ENCODE measurements at places on chromosomes 2 and 18.
A peak's percentile ranks its signal among the peaks of the same experiment; 100 is the strongest.

- no peak for DNase-seq
Measured at GRCh38 chr18:70907673-70908072, 618.8 kb downstream of the SOCS6 start.

- no peak for DNase-seq
Measured at GRCh38 chr18:26435415-26436095, 112.8 kb downstream of the KCTD1 start.

DNA sequence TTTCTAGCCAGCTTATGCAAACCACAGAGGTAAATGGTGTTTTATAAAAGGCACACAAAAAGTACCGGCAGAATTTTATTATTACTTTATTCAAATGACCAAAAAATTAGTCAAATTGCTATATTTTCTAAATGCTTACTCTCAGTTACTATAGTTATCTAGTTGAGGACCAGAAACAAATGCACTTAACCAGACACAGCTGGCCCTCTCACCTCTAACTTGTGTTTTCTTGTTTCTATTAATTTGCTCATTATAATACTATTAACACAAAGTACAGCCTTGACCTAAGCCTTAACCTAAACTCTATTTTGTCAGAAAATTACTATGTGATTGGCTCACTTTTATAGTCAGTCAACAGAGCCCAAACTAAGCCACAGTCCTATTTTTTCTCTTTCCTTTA, 26.2 kb downstream of the OLA1 start:
- DNase-seq, result no peak

GRCh38 chr2:106096299-106097037, 97.6 kb downstream of the UXS1 start:
- DNase-seq, result no peak

DNA sequence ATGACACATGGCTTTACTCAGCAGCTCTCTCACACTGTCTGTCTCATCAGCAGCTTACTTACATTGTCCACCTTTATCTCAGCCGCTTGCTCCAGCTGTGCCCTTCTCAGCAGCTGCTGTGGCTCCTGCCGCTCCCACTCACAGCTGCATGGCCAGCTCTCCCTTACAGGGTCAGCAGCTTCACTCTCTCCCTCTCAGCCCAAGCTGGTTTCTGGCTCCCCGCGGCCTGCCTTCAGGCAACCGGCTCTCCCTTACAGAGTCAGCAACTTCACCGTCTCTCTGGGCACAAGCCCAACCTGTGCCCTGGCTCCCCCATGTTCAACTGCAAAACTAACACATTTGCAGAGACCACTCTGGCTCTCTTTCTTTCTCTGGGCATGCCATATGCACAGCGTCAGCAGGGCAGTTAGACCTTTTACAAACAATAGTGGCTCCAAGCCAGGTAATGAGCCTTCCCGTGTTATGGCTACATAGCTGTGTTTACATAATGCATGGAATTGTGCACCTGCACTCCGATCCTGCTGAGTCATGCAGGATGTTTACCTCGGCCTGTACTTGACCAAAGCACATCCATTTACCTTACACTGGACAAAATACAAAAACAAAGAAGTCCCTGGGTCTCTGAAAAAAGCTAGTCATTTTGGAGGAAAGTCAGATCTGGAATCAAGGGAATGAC, 167.3 kb downstream of the DOK6 start:
- no peak for DNase-seq

DNA sequence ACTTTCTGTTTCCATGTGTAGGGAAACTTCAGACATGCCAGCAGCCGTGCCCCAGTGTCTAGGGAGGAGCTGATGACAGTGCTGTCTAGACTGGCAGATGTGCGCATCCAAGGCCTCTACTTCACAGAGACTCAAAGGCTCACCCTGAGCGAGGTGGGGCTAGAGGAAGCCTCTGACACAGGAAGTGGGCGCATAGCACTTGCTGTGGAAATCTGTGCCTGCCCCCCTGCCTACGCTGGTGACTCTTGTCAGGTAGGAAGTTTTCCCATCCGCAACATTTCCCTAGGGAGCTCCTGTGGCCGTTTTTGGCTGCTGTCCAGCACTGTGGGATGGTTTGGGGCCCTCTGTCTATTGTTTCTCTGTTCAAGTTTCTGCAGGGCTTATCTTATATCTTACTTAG, 143.1 kb upstream of the TTC39C start:
- peak; percentile 54 for DNase-seq

- DNase-seq, result no peak
Measured at GRCh38 chr2:225512876-225513540, 113.5 kb downstream of the NYAP2 start.

DNA sequence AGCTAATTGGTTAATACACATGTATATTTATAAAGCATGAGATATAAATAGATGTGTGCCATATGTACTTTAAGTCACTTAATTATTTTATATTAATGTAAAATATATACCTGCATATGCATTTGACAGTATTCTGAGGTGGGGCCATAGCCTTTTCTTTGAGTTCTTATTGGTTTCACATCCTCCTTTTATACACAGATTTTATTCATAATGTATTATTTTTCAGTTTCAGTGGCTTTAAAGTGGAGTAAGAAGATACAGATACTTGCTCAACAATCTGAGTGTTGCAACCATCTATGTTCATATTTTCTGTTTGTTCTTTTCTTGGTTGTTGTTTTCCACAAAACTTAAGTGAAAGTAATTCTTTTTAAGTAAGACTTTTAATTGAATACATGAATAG, 436.5 kb downstream of the RND3 start:
- DNase-seq, result no peak

GRCh38 chr2:181066333-181066732, 85.9 kb downstream of the UBE2E3 start:
- no peak for DNase-seq

DNA sequence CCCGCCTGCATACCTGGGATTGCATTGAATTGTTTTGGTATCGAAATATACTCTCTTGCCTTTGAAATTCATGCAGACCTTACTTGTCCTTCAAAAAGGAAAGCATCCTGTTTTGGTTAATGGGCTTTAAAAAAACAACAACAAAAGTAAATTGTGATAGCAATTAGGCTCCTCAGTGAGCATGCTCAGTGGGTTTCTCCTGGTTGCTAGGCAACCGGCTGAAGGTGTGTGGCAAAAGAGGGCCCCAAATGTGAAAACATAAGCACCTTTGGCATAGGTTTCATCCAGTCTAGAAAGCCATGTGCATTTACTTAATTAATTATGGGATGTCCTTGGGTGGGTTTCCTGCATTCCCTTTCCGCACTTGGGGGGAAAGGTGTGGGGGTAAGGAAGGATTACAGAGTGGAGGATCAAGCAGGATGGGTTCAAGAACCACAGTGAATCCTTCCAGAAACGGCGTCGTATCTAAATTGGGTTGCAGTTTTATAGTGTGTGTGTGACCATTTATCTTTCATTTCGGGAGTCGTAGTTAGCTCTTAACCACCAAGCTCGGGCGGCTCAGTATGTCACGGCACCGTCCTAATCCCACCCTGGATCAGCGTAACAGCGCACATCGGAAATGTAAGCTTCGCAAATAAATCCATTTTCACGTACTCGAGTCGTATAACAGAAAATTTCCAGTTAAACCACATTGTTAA, 274.9 kb upstream of the TCF4 start:
- no peak for DNase-seq

GRCh38 chr2:51723691-51724090, 691.8 kb upstream of the NRXN1 start:
- DNase-seq, result no peak

GRCh38 chr2:239103125-239104098, 255.5 kb downstream of the TWIST2 start:
- DNase-seq, result no peak

GRCh38 chr2:174072069-174072468, 106.9 kb upstream of the SP3 start:
- no peak for DNase-seq

DNA sequence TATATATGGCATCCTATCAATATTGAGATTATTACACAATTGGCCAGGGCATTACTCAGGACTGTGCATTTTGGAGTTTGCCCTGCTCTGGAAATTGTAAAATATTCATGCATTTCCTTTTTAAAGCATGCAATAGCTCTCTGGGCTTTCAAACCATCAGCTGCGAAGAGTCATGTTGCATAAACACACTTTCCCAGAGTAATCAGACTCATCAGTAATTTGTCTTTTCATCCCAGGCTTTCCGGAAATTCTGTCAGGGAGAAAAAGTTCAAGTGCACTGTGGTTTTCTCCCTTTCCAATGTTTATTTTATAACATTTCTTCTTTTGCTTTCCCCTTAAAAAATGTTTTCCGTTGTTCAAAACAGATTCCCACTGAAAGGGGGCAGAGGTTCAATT, 38.9 kb upstream of the FHL2 start:
- DNase-seq, result no peak

DNA sequence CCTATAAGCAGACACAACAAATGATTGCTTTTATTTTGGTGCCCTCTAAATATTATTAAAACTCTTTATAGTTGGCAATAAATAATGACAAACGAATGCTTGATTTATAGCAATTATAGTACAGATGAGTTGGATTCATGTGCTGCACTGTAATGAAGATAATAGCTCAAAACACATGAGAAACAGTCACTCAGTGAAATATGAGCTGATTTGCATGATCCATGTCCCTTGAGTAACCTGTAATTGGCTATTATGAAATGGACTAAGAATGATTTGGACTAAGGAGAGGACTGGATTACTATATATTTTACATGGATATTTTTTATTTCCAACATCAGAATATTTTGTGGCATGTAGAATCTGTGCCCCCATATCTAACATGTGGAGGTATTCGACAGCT, 365.6 kb upstream of the UBE2E3 start:
- no peak for DNase-seq

- DNase-seq, result no peak
Measured at GRCh38 chr2:85265304-85265703, 62.5 kb downstream of the TGOLN2 start.

DNA sequence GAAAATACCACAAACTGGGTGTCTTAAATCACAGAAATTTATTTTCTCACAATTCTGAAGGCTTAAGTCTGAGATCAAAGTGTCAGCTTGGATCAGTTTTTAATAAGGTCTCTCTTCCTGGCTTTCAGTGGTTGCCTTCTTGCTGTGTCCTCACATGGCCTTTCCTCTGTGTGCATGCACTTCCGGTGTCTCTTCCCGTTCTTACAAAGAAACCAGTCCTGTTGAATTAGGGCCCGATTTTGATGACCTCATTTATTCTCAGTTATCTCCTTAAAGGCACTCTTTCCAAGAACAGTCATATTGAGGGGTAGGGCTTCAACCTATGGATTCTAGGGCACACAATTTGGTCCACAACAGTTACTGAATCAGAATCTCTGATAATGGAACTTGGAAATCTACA, 5.4 kb upstream of the XIRP2 start:
- DNase-seq, result no peak

DNA sequence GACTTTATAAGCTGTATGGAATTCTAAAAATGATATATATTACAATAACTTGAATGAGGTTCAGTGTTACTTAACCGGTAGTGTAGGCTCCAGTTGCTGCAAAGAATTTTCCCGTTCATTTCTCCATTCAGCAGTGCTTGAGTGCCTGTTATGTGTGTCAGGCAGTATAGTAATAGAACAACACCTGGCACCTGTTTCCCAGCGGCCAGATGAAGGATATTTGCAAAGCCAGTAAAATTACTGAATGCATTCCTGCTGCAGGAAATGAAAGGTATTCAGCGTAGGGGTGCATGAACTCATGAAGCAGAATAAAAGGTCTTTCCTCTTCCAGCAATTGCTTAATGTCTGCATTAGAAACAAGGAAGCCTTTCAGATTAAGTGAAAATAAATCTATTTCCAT, 18.8 kb downstream of the YPEL5 start:
- DNase-seq, result no peak

DNA sequence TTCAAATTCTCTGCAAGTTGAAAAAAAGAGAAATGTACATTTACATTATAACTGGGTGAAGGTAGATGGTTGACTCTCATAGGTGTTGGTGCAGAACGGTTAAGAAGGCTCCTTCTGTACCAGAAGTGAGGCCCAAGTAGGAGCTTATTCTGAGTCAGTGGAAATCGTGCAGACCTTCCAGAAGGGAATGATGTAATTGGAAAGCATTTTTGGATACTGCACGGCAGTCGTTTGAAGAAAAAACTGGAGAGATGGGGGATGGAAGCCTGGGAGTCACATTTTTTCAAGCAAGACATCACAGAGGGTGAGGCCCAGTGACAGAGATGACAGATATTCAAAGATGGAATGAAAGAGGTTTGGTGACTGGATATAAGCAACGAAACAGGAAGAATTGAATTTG, 39.4 kb downstream of the HRH4 start:
- DNase-seq, result no peak

DNA sequence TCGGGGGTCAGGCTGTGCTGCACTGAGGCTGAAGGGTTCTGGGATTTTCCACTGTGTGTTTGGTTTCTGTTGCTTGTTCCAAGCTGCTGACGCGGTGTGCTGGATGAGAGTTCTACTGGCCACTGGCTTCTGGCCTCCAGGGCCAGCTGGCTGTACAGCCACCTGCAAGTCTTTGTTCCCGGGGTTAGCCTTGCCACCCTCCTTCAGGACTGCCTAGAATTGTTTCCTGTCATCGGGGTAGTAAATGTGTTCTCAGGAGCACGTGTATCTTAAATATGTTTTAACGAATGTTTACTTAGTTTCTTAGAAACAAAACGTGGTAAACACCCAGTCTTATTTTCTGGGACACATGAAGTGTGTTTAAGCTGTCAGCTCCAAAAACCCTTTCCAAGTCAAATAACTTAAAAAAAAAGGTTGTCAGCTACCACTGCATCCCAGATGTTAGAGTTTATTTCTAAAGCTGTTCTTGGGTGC, 231.2 kb downstream of the AGAP1 start:
- no peak for DNase-seq

DNA sequence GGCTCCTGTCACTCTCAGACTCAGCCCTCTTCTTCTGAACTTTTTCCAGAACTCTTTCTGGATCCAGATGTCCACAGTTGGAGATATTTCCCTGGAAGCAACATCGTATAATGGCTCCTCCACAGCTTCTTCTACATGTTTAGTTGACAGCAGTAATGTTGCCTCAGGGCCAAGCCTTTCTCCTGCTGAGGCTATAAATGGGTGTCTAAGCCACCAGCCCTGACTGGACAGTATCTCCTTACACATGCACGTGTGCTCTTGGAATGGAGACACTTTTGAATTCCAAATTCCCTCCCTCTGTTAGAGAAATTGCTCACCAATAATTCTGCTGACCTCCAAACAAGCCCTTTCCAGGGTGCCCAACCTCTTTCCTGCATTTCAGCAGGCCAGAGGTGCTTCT, 156.2 kb upstream of the PIK3C3 start:
- no peak for DNase-seq

DNA sequence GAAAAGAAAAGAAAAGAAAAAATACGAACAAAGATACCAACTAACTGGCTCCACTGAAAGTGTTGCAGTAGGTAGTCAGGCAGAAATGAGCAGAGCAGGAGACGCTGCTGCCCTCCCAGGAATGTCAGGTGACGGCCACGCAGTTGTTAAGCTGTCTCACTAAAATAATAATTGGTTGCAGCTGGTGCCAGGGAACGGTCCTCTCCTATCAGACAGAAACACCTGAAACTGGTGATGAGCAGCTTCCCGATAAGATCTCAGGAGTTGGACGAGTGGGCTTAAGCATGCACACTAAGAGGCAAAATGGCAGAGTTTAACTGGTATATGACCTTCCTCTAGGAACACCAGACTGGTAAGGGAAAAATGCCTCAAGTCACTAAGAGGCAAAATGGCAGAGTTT, 611.1 kb downstream of the ZEB2 start:
- no peak for DNase-seq

Data from activated T-helper 1 cell treated with Interleukin-2 at 50 U/mL for 16 hours (primary cell).